ENCODE measurements at places on chromosomes 5 and 9. TPM values are rescaled to one million over a fixed set of nuclear protein-coding genes. Genes with fewer than 3 reads are reported as not detected.

The SPATA9 gene
- not detected for total RNA-seq

The ANKRD31 gene
- not detected for total RNA-seq

The TICAM2 gene
- total RNA-seq = 11.1 TPM

The SPINK6 gene
- total RNA-seq = 0.89 TPM

DNA sequence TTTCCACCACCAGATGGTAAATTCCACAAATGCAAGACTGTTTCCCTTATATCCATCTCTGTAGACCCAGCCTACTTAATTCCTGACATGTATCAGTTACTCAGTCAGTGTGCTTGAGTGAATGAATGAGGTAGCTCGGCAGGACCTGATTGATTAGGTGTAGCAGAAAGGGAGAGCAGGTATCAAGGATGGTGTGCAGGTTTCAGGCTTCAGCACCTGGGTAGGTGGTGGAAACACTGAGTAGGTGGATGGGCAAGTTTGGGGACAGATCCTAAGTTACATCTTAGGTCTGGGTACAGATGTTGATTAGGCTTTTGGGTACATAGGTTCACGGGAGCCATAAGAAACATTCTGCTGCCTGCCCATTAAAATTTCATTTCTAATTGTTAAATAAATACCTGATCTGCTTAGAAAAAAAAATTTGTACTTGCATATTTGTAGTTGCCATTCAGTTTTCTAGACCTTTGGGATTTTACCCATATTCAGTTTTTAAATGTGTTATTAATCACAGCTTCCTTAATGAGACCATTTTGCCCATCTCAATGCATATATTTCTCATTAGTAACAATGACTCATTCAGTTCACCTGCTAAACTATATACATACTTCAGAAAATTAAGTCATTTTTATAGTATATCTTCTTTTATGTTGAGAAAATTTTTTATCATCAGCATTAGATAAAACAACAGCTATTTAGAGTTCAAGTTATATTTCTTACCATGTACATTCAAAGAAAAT lies 111.8 kb downstream of the INIP start:
- DNase-seq = no peak

GRCh38 chr5:151222790-151223446 lies 974 bp downstream of the CCDC69 start:
- DNase-seq = no peak

The TUT7 gene
- 21.6 TPM for total RNA-seq

The PCDHA3 gene
- total RNA-seq = 3.2 TPM

DNA sequence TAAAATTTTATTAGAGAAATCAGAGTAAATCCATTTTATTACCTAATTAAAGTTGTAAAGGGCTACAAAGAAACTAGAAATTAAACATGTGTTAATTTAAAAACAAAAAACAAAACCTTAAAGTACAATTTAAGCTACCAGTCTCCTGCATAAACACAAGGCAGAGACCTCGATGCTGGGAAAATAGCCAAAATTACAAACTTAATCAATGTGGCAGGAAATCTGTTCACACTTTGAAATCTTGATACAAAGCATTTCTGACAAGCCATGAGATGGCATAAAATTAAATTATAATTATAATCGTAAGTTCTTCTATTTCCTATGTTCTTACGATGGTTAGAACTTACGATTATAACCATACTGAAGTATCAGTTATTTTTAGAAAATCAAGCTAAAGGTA lies 158.0 kb upstream of the FREM1 start:
- DNase-seq = no peak

GRCh38 chr9:123680352-123680751 lies 249.6 kb downstream of the DENND1A start:
- DNase-seq = no peak

The RANBP3L gene
- total RNA-seq = not detected

The AIF1L gene
- total RNA-seq = 1.4 TPM

GRCh38 chr9:686321-686813 lies 155.1 kb upstream of the DMRT1 start:
- DNase-seq = peak; percentile 41

DNA sequence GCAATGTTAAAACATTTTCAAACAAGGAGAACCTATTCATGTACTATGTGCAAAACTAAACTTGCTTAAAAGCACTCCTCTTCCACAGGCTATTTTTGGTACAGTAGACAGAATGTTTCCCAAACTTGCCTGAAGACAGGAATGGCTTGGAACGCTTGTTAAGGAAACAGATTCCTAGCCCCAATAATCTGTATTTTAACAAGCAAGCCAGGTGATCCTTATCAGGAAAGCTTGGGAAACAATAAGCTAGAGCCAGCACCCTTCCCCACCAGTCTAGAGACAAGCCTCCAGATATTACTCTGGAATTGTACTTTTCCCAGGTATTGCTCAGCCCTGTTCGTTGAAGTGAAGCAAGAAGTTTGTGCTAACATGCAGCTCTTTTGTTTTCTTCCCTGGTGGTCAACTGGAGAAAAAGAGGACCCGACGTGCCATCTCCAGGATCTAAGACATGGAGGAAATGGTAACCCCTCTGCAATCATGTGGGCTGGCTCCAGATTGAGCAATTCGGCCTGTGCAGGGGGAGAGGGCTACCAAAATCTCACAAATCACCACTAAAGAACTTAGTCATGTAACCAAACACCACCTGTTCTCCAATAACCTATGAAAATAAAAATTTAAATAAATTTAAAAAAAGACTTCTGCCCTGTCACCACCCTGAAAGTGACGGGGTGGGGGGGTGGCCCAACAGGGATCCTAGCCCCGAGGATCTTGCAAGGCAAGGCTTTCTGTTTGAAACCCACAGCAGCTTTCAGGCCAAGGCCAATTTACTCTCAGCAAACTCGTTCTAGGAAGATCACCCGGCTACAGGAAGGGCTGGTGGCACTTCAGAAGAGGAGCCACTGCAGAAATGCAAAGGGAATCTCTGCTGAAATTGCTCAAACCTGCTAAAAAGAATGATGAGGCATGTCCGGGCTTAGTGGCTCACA lies 48.6 kb downstream of the SHB start:
- no peak for DNase-seq

GRCh38 chr9:88106492-88106891 lies 31.8 kb downstream of the SPATA31C2 start:
- peak; percentile 69 for DNase-seq

GRCh38 chr5:115456056-115456455 lies 88.5 kb downstream of the FEM1C start:
- no peak for DNase-seq

Measured in A172 (cell line).